Smooth muscle cell of the pulmonary artery (primary cell): ENCODE measurements at places on chromosomes 6 and 20. TPM values are rescaled to one million over a fixed set of nuclear protein-coding genes. Genes with fewer than 3 reads are reported as not detected.

CUL7 gene
- total RNA-seq: 68.9 and 77.8 TPM in 2 replicates

KPNA5 gene
- 9.7 and 10.8 TPM in 2 replicates for total RNA-seq

SLC22A2 gene
- 0.07 and 1.7 TPM in 2 replicates for total RNA-seq

ADGRF5 gene
- total RNA-seq: 5.5 and 39.0 TPM in 2 replicates

ZNF184 gene
- total RNA-seq: 5.0 and 5.1 TPM in 2 replicates

CLPSL1 gene
- not detected in 2 replicates for total RNA-seq

ROS1 gene
- 0.07 TPM in 2 replicates for total RNA-seq

PTCHD4 gene
- total RNA-seq: 4.4 and 6.2 TPM in 2 replicates

MTFR2 gene
- 0.33 and 0.46 TPM in 2 replicates for total RNA-seq

TNNC2 gene
- 0.39 TPM in 1 of 2 replicates, not detected in the other for total RNA-seq

GTF2H4 gene
- 14.7 and 17.1 TPM in 2 replicates for total RNA-seq

PEDS1 gene
- 23.8 and 26.6 TPM in 2 replicates for total RNA-seq

PLG gene
- not detected in 2 replicates for total RNA-seq

C20orf202 gene
- total RNA-seq: 0.07 TPM in 1 of 2 replicates, not detected in the other

CAGE1 gene
- 0.07 TPM in 2 replicates for total RNA-seq

PRR18 gene
- total RNA-seq: not detected in 2 replicates

BPIFA3 gene
- total RNA-seq: not detected in 2 replicates

PGC gene
- not detected in 2 replicates for total RNA-seq
